ENCODE measurements at places on chromosomes 7 and 10. TPM values are rescaled to one million over a fixed set of nuclear protein-coding genes. Genes with fewer than 3 reads are reported as not detected.

The MKI67 gene
- total RNA-seq: 49.0 TPM

The ARHGEF5 gene
- total RNA-seq: 0.17 TPM

The SGCE gene
- 85.4 TPM for total RNA-seq

The LIPJ gene
- not detected for total RNA-seq

The PPP1R17 gene
- not detected for total RNA-seq

The SCIN gene
- 2.6 TPM for total RNA-seq

The WNT8B gene
- not detected for total RNA-seq

The KDM7A gene
- total RNA-seq: 8.9 TPM

The INHBA gene
- total RNA-seq: 0.60 TPM

The CDK6 gene
- total RNA-seq: 48.2 TPM

The INMT gene
- 0.05 TPM for total RNA-seq

The ACTL6B gene
- total RNA-seq: not detected

The NODAL gene
- total RNA-seq: not detected

The FXYD4 gene
- total RNA-seq: not detected

The MAP3K8 gene
- 6.3 TPM for total RNA-seq

The CRPPA gene
- 2.0 TPM for total RNA-seq

The C10orf71 gene
- total RNA-seq: not detected

The NUTM2D gene
- 1.4 TPM for total RNA-seq

The BEND7 gene
- 14.2 TPM for total RNA-seq

The ABCC2 gene
- total RNA-seq: 0.79 TPM

The CD36 gene
- total RNA-seq: 171 TPM

The CALHM3 gene
- total RNA-seq: not detected

The MIOS gene
- total RNA-seq: 37.4 TPM

The IL6 gene
- total RNA-seq: 1.0 TPM

The ANKRD30A gene
- total RNA-seq: not detected

The CYP26C1 gene
- 1.9 TPM for total RNA-seq

The PAX2 gene
- total RNA-seq: 0.51 TPM

The OR6V1 gene
- total RNA-seq: not detected

The OPALIN gene
- total RNA-seq: not detected

The TAS2R3 gene
- total RNA-seq: 0.74 TPM

The SH2D4B gene
- total RNA-seq: 0.34 TPM

The TYW1B gene
- total RNA-seq: 6.0 TPM

The HECW1 gene
- total RNA-seq: not detected

The PTF1A gene
- not detected for total RNA-seq

The LYZL1 gene
- not detected for total RNA-seq

The GPR26 gene
- not detected for total RNA-seq

The FGF8 gene
- not detected for total RNA-seq

The AKR1E2 gene
- total RNA-seq: 9.6 TPM

The NYAP1 gene
- total RNA-seq: 5.4 TPM

The DBNL gene
- total RNA-seq: 153 TPM

The CAMK2B gene
- 0.17 TPM for total RNA-seq

The TNS3 gene
- total RNA-seq: 13.6 TPM

The ZNF248 gene
- total RNA-seq: 5.2 TPM

The LRRC17 gene
- 2.0 TPM for total RNA-seq

The HYAL4 gene
- total RNA-seq: not detected

The OR2F1 gene
- not detected for total RNA-seq
